ENCODE measurements at places on chromosomes 7 and 10.

GRCh38 chr10:45451407-45451806 lies 77.4 kb downstream of the ALOX5 start:
- DNase-seq: no peak

- no peak for DNase-seq
Observed at GRCh38 chr7:17625043-17625442, 315.3 kb downstream of the SNX13 start.

- no peak for DNase-seq
Observed at GRCh38 chr7:102836191-102836919, 76.4 kb upstream of the LRRC17 start.

- no peak for DNase-seq
Observed at GRCh38 chr7:131325179-131325840, 2.4 kb upstream of the MKLN1 start.

DNA sequence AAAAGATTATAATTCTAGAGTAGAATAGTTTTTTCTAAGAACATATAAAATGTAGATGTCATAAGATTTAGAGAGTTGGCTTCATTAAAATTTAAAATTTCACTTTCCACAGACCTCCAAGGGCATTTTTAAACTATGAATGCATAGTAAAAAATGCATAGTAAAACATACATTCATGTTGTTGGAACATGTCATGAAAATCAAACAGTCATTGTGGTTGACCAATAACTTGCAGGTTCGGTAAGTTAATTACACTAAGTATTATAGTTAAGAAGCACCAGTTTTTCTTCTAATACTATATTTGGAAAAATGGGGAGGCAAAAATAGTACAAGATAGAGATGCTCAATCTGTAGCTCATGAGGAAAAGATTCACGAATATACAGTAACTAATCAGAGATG lies 61.5 kb upstream of the MACROH2A2 start:
- no peak for DNase-seq

DNA sequence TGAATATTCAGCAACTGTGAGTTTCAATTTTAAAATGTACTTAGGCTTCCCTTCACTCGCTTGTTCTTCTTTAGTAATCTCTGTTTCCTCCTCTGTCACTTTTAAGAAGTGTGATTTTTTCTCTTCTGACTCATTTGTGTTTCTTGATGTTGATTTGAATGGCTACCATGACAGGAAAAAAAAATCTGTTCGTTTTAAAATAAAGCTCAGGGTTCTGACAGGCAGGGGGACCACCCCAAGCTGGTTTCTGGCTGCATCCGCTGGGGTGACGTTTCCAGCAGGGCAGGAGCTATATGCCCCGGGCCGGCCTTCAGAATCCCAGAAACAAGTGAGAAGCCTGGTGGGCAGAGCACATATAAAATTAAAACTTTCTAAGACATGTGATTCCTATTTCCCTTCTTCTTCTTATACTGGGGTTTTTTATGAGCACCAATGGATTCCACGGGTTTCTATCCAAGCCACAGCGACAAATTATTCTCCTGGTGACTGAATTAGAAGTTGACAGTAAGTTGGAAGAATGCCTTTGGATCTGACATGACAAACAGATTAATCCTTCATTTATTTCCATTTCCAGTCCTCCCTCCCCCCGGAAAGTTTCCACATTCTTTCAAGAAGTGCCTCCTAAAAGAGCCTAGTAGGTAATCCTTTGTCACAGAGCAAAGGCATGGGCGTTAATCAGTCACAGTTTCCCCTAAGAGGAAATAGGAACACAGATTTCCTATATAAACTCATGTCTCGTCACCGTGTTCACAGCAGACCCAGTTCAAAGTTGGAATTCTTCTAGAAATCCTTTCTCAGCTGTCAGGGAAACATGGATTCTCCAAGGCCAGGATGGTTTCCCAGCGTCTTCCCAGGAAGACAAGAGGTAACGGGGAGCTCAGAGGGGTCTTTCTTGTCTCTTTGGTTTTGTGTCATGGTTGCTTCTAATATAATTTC lies 79.9 kb downstream of the PTPRE start:
- DNase-seq: no peak

DNA sequence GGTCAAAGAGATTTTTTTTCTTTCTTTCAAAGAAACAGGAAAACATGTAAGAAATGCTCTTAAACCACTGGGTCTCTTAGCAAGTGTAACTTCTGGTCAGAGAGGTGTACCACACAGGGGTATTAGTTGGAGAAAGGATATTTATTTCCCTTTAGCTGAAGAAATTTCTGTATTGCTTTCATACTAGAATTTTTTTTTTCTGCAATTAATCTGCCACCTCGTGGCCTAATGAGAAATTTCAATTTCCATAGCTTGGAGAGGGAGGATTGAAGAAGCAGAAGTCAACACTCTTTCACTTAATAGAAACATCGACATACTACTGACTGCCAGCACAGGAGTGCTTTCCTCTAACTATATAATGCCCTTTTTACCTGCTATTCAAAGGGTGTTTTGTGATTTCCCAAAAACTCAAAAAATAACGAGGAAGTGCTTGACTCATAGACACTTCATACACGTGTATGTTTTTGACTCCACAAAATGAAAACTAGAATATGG lies 177.6 kb upstream of the NAMPT start:
- DNase-seq: peak; percentile 23

Measured in NCI-H1436 (cell line).